ENCODE measurements at places on chromosomes 16 and 17.

- no peak for DNase-seq
Observed at GRCh38 chr16:67075331-67075730, 34.4 kb upstream of the PHAF1 start.

DNA sequence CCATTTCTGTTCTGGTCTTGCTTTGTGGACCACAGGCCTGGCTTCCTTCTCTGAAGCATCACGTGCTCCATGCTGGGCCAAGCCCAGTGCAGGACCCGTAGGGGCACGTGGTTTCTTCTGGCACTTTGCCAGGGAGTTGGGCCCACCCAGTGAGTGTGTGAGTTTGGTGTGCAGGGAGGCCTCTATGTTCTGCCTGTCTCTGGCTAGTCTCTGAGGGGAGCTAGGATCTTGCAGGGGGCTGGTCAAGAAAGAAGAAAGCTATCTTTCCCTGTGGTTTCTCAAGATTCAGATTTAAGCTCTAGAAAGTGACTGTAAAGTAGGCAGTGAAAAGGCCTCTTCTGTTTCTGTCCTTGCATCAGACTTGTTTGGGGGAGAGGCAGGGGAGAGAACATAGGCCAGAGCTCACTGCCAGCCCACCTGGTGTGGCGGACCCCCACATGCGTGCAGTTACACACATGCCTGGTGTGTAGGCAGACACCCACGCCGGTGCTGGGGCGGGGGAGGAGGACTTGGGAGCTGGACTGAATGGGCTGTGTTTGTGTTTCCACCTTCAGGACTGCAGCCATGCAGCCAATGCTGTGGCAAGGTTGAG, 11.8 kb downstream of the LASP1 start:
- no peak for DNase-seq

GRCh38 chr17:21177401-21177800, 36.6 kb downstream of the TMEM11 start:
- DNase-seq, result no peak

DNA sequence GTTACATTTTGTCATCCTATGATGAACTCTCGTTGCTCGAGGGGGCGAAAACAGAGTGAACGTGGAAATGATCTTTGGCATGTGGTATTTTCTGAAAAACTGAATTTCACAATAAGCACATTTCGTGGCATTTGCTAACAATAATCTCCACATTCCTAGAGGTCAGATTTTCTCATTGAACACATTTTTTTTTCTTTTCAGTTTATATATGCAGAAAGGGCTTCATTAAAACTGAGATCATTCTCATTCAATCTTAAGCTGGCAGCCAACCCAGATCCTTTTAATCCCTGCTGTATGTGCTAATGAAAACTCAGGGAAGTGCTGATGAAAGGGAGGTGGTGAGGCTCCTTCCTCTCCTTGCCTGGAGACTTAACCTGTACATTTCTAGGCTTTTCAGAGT, 52.6 kb downstream of the PRKCA start:
- no peak for DNase-seq

GRCh38 chr16:30903002-30903401, 6.6 kb downstream of the CTF1 start:
- DNase-seq, result no peak

DNA sequence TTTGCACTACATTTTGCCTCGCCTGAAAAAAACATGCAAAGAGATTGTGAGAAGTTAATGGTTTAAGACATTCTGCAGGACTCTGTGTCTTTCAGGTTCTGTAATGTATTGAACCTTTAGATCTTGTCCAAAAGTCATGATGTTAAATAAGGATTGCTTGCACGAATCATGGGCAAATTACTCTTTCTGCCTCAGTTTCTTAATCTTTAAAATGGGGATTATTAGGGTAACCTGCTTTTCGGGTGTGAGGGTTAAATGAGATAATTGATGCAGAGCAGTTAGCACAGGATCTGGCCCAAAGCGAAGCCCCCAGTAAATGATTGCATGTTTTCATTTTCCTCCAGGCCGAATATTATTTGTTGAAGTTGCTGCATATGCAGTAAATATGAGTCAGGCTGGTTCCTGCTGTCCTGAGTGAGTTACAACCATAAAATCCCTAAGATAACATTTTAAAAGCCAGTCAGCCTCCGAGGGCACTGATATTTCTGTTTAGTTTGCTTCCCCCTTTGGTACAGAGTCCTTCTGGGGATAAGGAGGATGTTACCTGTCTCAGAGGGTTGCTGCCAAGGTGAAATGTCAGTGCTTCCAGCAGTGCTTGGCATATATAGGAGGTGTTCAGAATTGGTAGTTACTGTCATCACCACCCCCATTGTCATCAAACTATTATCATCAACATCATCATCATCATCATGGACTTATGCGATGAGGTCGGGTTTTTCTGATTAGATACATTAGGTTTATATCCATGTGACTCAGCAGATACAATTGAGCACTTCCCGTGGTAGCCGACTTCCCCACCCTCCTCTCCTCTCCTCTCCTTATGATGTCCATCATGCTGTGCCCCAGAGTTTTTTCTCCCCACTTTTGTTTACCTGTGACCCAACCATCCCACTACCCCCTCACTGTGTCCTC, 20.6 kb upstream of the ARHGAP17 start:
- no peak for DNase-seq

- DNase-seq, result no peak
Observed at GRCh38 chr16:1437606-1438005, 6.7 kb downstream of the PERCC1 start.

GRCh38 chr17:81511554-81511803, 1.1 kb downstream of the ACTG1 start:
- DNase-seq, result no peak

DNA sequence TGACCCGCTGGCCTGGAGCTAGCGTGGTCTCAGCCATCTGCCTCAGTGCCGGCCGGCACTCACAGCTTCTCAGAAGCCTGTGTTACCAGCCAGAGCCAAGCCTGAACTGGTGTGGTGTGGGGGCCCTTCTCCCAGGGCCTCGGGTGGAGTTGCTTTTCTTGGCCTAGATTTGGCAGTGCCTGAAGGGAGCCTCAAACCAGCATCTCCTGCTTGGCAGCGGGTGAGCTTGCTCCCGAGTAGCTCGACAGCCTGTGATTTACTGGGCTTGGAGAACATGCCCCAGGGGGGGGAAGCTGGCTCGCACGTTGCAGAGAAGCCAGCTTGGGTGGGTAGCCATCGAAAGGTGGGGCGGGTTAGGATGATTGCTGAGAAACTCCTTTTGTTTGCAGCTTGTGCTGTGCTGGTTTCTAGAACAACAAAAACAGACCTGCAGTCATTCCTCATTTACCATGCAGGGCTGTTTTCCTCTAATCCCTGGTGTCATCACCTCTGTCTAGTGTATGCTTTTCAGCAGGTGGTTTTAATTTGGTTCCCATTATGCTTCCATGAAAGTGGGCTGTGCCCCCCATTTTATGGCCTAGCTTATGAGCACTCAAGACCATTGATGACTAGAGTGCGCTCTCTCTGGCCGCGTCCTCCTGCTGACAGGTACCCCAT, 42.2 kb downstream of the TBCD start:
- DNase-seq, result no peak

DNA sequence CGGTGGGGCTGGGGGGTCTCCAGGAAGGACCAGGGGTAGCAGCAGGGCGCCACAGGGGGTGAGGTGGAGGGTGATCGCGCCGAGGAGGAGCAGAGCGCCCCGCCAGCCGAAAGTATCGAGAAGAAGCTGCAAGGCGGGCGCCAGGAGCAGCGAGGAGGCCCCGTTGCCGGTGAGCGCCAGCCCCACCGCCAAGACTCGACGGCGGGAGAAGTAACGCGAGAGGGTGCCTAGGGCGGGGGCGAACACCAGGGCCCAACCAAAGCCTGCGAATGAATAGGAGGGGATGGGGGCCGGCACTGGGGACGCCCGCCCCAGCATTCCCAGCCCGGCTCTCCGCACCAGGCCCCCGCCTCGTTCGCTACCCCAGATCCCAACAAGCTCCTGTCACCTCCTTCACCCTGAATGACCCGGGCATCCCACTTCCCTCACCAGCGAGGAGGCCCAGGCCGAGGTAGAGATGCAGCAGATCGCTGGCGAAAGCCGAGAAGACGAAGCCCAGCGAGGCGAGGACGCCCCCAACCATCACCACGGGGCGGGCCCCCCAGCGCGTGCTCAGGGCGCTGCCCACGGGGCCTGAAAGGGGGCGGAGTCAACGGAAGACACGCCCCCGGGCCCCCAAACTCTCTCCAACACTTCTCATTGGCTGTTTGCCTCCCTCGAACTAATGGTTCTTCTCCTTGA, 1.3 kb downstream of the SLC16A11 start:
- no peak for DNase-seq

- DNase-seq, result no peak
Observed at GRCh38 chr16:46620266-46621005, 743 bp downstream of the SHCBP1 start.

- DNase-seq, result no peak
Observed at GRCh38 chr17:48860034-48860433, 29.2 kb downstream of the CALCOCO2 start.

DNA sequence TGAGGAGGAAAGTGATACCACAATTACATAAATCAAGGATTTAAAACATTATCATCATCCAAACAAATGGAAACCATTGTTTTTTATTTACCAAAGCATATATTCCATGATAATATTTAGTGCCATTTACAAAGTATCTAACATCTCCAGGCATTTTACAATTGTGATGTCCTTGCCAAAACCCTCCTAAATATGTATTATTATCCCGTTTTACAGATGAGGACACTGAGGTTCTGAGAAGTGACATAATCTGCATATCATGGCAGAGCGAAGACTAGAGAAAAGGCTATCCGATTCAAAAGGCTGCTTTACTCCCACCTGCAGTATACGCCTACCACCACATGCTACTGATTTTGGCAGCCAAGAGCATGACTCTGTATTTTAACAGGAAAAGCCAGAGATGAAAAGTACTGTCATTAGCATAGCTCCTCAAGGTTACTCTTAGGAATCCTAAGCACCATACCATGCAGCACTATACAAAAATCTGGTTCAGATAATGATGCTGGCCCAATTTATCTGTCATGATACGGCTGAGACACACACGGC, 301.4 kb downstream of the CA10 start:
- DNase-seq, result no peak

DNA sequence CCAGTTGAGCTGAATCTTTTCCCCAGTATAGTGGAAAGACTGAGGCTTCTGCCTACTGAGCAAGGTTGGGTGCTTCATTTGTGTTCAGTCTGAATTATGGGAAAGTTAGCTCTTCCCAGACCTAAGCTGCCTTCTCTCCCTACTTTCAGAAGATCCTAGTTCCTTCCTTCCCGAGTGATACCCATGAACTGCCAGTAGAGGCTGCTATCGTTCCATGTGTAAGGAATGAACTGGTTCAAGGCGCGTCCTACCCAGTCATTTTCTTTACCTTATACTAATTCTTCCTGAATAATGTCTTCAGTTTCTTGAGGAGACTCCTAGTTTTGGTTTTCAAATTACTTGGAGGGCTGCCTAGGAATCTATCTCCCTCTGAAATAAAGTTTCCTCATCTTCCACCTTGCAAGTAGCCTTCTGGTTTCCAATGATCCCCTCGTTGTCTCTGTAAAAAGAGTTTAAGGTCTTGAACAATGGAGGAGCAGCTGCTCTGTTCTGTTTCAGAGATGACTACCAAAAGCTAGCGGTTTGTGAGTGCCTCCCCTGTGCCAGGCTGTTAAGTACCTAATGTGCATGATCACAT, 934 bp upstream of the AOC2 start:
- DNase-seq, result no peak

DNA sequence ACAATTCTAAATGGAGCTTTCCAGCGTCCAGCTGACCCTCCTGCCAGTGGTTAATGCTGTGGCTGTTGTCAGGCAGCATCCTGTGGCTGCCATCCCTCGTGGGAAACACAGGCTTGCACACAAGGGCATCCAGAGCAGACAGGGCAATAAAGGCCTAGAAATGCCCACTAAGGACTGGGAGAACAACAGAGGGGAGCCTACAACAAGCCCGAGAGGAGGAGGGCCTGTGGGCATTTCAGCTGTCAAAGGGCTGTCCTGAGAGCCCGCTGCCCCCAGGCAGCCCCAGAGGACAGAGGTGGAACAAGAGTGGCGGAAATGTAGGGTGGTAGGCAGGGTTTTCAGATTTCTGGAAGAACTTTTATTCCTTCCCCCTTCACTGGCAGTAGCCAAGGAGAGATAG, 81.1 kb downstream of the TNRC6C start:
- DNase-seq, result no peak

- no peak for DNase-seq
Observed at GRCh38 chr17:76949913-76950695, 81.9 kb downstream of the MGAT5B start.

DNA sequence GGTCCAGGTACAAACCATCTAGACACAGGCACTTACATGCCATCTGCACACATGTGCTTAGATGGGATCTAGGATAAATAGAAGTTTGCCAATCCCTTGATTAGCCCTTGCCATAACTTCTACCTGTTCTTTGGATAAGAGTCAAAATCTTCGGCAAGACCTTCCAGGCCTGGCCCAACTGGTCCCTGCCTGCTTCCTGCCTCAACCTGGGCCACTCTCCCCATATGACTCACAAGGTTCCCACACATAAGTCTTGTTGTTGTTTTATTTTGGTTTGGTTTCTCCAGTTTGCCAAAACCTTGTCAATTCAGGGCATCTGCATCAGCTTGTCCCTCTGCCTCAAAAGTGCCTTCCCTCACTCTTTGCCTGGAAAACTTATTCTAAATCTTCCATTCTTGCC, 95.3 kb upstream of the XYLT1 start:
- DNase-seq, result no peak

- DNase-seq, result peak; percentile 68
Observed at GRCh38 chr16:67155295-67156142, 4.2 kb downstream of the TRADD start.

GRCh38 chr17:66786107-66786506, 48.8 kb upstream of the CACNG5 start:
- DNase-seq, result no peak

DNA sequence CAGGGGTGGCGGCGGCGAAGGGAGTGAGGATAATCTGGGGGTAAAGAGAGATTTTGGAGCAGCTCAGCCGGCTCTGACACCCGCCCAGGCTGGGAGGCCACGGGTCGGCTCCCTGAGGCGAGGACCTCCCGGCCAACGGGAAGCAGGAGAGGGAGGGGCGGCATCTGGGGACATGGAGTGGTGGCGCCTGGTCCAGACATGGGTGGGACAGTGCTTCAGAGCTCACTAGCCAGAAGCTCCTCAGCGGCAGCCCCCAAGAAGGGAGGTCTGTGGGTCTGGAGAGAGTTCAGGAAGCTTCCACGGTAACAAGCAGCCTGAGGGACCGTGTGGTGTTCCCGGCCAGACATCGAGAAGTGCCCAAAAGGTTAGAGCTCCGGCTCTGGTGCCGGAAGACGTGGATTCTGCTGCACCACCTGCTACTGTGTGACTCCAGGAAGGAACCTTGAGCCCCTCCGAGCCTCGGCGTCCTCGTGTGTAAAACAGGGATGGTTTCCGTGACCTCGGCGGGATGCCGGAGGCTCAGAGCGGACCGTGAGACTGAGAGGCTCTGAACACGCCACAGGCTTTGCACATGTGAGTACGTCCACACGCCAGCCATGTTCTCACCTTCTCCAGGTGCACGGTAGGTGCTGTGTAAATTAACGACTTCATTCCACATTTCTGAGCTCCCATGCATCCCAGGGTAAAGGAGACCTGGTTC, 56.9 kb downstream of the TIMM22 start:
- DNase-seq, result no peak

Data from stimulated activated CD8-positive, alpha-beta memory T cell treated with anti-CD3 and anti-CD28 coated beads, Interleukin-4, amount 100 ng/mL, for 24 hours (primary cell).